ENCODE measurements at places on chromosomes 16 and 17.
A peak's percentile ranks its signal among the peaks of the same experiment; 100 is the strongest.

DNA sequence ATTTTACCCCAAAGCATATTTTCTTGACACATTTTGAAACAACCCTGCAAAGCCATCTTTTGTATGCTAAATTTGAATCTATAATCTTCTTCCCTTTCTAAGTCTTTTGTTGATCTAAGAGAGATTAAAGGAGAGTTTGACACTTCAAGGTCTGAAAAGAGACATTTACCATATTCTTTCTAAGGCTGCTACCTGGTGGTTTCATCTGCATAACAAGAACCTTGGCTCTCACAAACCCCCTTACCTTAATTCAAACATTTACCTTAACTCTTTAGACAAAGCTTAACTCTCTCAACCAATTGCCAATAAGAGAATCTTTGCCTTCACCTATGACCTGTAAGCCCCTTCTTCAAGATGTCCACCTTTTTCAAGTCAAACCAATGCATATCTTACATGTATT, 1143.6 kb downstream of the CDH11 start:
- no peak for DNase-seq

- DNase-seq, result no peak
Measured at GRCh38 chr16:82979406-82980111, 352.8 kb downstream of the CDH13 start.

DNA sequence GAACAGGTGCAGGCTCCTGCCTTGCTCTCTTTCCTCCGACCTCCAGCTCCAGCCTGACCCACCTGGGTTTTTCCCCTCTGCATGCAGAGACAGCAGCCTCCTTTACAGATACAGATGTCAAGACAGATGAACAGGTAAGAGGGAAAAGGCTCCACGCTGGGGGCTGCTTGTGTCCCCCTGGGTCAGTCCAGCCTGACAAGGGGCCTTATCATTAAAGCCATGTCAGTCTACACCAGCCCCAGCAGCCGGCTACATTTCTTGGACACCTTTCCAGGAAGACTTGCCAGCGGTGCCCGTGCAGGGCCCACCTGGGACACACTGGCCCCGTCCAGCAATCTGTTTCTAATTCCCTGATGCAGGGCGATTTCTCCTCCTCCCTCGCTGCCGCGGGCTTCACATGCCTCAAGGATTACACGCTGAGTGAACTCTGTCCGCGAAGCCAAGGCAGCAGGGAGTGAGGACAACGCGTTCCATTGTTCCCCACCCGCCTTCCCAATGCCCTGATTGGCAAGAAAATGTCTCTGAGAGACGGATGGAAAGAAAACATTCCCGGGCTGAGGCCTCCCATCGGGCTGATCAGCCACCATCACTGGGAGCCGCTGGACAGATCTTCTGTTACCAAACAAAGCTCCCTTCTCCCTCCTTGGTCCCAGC, 184.7 kb downstream of the C16orf95 start:
- no peak for DNase-seq

DNA sequence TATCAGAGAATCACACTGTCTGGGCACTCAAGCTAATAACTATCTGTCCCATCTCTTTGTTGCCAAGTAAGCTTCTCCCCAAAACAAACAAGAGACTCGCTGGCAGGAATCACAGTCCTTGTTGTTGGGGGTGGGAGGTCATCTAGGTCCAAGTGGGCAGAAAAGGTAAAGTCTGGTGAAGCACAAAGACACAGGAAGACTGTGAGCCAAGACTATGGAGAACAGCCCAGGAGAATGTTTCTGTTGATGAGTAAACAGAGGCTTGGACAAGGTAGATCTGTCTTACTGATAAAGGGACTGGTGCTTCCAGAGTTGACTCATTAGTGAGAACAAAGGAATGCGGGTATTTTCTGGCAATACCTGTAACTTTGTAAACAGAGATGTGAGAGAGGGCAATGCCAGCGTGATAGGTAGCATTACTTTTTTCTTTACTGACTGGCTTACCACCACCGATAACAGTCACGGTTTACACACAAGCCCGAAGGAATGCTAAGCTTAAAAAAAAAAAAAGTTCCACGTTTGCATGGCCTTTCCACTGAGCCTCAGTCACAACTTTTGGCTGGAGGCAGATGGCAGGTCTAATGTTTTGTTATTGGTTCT, 11.5 kb upstream of the MMD start:
- DNase-seq, result no peak

- DNase-seq, result no peak
Measured at GRCh38 chr17:66865151-66865550, 30.2 kb downstream of the CACNG5 start.

- DNase-seq, result peak; percentile 22
Measured at GRCh38 chr17:76558198-76559095, 18.6 kb downstream of the PRCD start.

GRCh38 chr17:46178550-46179214, 14.5 kb downstream of the KANSL1 start:
- peak; percentile 82 for DNase-seq

GRCh38 chr17:4800462-4801196, 1.5 kb downstream of the C17orf114 start:
- no peak for DNase-seq

GRCh38 chr16:27748868-27749546, 199.1 kb downstream of the KATNIP start:
- peak; percentile 59 for DNase-seq

DNA sequence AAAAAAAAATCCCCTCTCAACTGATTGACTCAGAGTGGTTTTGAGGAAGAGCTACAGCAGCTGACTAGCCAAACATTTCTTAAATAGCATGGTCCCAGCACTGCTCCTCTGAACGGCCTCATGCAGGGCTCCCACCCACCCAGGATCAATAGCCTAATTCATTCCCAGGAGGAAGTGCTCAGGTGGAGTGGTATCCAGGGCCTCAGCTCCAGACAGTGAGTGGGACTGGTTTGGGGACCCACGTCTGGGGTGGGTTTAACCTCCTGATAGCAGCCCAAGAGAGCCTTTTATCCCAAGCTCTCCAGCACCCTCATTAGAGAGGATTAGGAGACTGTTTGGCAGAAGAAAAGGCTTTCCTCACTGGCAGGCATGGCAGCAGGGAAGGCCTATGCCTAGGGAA, 68.5 kb upstream of the CDH5 start:
- no peak for DNase-seq

DNA sequence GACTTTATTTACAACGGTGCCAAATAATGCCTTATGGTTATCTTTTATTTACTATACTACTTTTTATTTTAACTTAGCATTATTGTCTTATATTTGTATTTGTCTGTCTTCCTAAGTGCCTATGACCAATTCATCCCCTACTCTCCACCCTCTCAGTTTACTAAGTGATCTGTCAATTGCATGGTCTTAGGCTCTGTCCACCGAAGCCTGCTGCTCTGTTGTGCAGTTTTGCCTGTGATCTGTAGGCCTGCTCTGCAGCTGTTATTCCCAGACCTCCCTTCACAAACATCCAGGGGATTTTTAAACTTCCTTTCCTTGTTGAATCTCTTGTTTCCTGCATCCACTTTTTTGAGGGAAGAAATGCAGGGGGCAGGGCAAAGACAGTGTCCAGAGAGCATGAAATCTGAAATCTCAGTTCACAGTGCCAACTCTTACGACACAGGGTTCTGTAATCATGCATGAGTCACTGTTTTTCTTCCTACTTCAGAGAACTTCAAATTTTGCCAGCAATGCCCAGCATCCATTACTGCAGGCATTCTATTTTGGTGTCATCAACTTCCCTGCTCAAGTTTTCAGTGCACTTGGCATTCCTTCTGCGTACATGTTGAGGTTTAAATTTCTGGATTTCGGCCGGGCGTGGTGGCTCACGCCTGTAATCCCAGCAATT, 11.4 kb downstream of the SLFN5 start:
- DNase-seq, result peak; percentile 92

GRCh38 chr16:72657791-72658190, 390.1 kb downstream of the ZFHX3 start:
- DNase-seq, result no peak

DNA sequence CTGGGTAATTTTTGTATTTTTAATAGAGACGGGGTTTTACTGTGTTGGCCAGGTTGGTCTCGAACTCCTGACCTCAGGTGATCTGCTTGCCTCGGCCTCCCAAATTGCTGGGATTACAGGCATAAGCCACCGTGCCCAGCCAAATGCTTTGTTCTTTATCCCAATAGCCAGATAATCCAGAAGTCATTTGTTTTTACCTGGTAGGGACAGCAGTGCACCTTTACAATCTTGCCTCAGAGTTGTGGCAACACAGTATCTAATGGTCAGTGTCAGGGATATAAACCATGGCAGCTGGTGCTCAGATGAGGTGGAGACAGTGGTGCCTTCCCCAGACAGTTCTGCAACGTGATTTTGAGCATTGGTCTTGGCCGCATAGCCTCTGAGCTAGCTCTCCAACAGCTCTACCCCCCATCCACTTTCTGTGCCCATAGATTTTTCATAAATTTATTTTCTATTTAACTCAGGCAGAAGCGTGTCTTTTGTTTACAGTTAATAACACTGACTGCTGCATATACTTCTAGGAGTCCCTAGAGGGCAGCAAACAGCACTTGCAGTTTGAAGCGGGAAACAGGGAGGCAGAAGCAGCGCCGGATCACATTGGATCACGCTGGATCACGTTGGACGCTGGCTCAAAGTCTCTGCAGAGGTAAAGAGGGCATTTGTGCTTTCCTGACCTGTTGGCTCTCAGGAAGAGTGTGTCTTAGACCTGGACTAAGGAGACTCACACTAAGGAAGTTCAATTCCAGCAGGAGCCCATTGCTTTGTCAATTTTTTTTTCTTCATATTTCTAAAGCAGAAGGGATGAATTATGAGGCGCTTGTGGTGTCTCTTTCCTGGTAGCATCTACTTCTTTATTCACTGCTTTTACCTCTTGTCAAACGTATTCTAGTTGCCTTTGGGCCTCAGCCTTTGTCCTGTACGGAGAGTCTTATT, 5.1 kb upstream of the GGT6 start:
- DNase-seq, result peak; percentile 83

DNA sequence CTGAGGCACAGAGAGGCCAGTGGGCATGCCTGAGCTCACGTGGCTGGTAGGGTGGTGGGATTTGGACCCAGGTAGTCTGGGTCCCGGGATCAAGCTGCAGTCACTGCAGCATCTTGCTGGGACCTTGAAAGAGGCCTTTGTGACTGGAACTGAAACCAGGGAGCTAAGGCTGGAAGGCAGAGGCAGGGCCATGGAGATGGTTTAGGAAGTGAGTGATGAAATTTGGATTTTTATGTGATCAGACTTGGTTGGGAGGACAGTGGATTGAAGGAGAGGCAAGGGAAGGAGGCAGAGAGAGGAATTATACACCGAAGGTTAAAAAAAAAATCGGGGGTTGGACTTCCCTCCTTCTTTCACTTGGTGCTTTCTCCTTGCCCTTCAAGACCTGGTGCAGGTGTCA, 255.4 kb upstream of the CACNG5 start:
- DNase-seq, result no peak

GRCh38 chr16:12348733-12349704, 372.5 kb downstream of the SNX29 start:
- DNase-seq, result peak; percentile 16

GRCh38 chr17:70215656-70216055, 46.3 kb downstream of the KCNJ2 start:
- DNase-seq, result no peak

DNA sequence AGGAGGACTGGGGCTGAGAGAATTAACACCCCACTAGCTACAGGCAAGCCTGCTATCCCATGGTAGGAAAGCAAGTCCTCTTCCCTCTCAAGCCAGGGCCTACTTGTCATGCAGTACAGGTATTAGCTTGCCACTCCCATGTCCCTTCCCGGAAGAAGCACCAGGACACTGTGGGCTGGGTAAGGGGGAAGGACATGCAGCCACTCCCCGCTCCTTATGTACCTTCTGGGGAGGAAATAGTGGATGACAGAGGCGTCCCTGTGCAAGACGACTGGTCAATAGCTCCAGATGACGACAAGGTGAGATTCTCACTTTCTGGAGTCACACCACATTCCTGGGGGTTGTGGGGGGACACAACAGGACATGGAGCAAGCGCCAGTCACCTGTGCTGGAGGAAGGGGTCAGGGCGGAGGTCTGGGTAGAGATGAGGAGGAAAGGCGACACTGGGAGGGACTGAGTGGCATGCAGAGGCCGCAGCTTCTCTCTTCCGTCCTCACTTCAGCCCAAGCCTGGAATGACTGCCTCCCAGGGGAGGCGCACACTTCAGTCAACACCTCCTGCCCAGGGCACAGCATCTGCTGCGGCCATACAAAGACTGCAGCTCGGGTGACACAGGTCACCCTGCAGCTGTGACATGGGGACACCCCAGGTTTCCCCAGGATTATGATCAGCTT, 15.1 kb upstream of the FOXJ1 start:
- DNase-seq, result no peak

GRCh38 chr16:49349446-49350168, 24.0 kb upstream of the C16orf78 start:
- no peak for DNase-seq

DNA sequence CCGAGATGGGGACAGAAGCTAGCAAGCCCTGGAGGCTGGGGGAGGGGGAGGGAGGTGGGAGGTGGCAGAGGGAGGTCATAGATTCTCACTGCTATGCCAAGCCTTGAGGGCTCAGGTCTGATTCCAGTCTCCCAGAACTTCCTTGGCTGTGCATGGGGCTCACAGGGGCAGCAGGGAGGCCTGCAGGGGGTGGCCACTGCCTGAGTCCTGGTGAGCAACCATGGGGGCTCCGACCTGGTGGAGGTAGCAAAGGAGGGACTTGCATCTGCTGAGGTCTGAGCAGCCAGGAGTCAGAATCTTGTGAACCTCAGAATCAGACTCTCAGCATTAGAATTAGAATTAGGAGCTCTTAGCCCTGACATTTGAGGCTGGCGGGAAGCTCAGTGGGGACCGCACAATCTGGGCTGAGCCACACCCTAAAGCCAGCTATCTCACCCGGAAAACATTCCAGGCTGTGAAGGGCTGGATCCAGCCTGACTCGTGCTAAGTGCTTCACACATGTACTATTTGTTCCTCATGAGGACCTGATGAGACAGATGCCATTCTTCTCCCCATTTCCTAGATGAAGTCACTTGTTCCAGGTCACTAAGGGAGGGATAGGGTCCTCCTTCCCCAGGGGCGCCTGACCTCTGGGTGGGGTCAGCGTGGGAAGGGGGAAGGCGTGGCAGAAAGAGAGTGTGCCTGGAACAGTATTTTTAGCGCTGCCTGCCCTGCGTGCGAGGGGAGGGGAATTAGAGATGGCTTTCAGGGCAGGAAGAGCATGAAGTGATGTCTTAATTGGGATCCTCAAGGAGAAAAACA, 17.3 kb upstream of the KCNJ12 start:
- no peak for DNase-seq

GRCh38 chr16:70788668-70789594, 12.0 kb downstream of the VAC14 start:
- DNase-seq, result no peak

GRCh38 chr17:81470270-81470943, 42.2 kb downstream of the ACTG1 start:
- DNase-seq, result no peak

Measured in inflammatory macrophage treated with lipopolysaccharide for 4 hours (primary cell).